NAMALWA (cell line): ENCODE measurements at places on chromosomes 3 and 15.
A peak's percentile ranks its signal among the peaks of the same experiment; 100 is the strongest.

GRCh38 chr3:177345049-177345972 is 148.0 kb upstream of the TBL1XR1 start:
- DNase-seq, result no peak

- no peak for DNase-seq
These were observed 77.8 kb upstream of the NMNAT3 start for GRCh38 chr3:139755551-139755950.

GRCh38 chr15:33080006-33080405 is 114.5 kb downstream of the FMN1 start:
- no peak for DNase-seq

DNA sequence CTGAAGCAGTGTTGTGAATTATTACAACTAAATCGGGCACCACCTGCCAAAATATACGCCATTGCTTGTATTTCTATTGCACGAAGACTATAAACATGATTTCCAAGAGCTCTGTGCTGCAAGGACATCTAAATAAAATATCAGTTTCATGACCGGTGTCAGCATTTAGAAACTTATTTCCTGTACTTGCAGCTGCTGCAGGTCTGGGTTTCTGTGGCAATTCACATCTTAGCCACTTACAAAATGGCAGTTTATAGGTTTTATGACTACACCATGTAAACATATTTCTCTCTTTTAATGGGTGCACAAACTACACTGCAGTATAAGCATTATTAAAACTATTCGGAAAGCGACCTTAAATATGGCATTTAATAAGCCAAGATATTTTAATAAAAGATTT is 359.4 kb downstream of the VPS13C start:
- DNase-seq, result no peak

- DNase-seq, result no peak
These were observed 286.7 kb downstream of the ROBO2 start for GRCh38 chr3:77326586-77326985.

- no peak for DNase-seq
These were observed 55.6 kb upstream of the ICE2 start for GRCh38 chr15:60534546-60534945.

GRCh38 chr3:51354731-51355615 is 30.1 kb upstream of the MANF start:
- DNase-seq, result no peak

- no peak for DNase-seq
These were observed 72.7 kb downstream of the SCN5A start for GRCh38 chr3:38576526-38577370.

- no peak for DNase-seq
These were observed 73.3 kb downstream of the CYP19A1 start for GRCh38 chr15:51265037-51265555.

GRCh38 chr15:77974416-77975331 is 102.8 kb downstream of the TBC1D2B start:
- DNase-seq, result no peak

DNA sequence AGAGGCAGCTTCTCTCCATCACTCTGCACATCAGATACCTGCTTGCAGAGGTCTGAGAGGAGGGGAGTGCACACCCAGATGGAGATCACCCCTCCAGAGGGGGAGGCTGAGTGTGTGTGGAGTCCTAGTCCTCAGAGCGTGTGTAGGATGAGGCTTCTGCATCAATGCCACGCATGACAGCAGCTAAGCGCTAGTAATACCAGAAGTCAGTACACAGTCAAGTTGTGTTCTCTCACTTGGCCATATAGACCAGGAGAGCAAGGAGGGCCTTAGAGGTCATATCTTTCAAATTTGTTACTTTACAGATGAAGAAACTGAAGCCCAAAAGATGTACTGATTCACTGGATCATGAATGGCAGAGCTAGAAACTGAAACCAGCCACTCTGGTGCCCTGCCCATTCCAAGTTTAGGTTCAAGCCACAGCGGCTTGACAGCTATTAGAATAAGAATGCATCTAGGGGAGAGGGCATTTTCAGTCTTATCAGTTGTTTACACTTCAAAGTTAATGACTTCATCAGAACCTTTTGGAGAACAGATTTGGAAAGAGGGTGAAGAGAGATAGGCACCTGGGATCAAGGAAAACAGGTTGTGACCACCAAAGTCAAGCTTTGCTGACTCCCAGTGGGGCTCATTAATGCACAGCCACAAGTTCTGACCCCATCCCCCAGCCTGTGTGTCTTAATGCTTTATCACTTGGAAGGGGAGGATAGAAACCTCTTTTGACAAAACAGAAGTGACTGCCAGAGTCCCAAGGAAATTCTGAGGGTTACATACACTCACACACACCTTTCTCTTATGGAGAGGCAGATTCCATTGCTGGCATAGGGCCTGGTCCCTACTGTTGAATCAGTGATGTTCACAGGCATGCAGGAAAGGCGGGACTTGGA is 310.3 kb downstream of the CHST2 start:
- DNase-seq, result no peak

- no peak for DNase-seq
These were observed 29.1 kb downstream of the FGD5 start for GRCh38 chr3:14847613-14848541.

- no peak for DNase-seq
These were observed 3.3 kb upstream of the ITPKA start for GRCh38 chr15:41490355-41490754.

- no peak for DNase-seq
These were observed 60.2 kb downstream of the SEMA5B start for GRCh38 chr3:122967356-122967755.

GRCh38 chr3:141561426-141562034 is 74.7 kb downstream of the RASA2 start:
- DNase-seq, result peak; percentile 81

DNA sequence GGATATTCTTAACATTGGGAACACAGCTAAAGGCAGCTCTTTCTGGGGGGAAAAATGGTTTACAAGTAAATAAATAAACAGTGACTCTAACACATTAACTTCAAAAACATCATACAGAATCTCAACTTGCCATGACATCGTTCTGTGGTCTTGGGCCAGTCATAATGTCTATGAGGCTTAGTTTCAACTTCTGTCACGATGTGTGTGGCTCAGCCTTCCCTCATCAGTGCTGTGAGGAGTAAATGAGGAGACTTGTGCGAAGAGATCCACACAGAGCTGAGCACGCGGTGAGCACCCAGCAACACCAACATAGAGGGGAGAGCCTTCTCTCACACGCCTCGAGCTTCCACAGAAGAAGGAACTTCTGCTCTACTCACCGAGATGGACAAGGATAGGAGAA is 49.0 kb downstream of the DZIP1L start:
- DNase-seq, result no peak

- no peak for DNase-seq
These were observed 82.0 kb downstream of the LYSMD4 start for GRCh38 chr15:99651023-99651807.

DNA sequence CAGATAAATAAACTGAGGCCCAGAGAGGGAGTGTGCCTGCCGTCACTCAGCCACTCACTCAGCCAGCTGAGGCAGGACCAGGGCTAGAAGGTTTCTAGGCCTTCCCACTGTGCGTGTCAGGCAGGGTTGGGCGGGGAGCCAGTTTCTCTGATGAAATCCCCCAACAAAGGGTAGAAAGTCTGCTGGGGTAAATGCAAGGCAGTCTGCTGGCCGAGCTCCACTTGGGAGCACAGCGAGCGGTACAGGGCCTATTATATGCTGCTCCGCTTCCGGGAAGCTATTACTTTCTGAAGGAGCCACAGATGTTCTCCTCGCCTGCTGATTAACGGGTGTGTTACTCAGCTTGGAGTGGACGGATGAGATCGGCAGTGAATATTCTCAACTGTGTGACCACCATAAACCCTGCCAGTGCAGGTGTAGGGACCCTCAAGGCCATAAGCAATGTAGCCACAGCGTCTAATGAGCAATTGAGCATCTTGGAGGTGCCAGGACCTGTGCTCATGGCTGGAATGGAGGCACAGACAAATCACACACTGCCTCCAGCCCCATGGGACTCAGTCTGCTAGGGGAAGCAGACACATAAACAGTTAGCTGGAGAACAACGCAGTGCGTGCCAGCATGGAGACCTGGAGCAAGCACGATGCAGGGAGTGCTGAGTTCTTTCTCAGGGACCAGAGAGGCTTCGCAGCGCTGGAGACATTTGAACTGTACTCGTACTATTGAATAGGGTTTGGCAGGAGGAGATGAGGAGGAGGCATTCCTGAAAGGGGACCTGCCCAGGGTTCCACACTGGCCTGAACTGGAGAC is 42.1 kb downstream of the CORO2B start:
- DNase-seq, result no peak

- DNase-seq, result no peak
These were observed 212.2 kb downstream of the STT3B start for GRCh38 chr3:31744913-31745312.

GRCh38 chr15:74893627-74894026 is 3.8 kb downstream of the MPI start:
- no peak for DNase-seq

- DNase-seq, result no peak
These were observed 137.0 kb upstream of the UBP1 start for GRCh38 chr3:33577173-33577572.

DNA sequence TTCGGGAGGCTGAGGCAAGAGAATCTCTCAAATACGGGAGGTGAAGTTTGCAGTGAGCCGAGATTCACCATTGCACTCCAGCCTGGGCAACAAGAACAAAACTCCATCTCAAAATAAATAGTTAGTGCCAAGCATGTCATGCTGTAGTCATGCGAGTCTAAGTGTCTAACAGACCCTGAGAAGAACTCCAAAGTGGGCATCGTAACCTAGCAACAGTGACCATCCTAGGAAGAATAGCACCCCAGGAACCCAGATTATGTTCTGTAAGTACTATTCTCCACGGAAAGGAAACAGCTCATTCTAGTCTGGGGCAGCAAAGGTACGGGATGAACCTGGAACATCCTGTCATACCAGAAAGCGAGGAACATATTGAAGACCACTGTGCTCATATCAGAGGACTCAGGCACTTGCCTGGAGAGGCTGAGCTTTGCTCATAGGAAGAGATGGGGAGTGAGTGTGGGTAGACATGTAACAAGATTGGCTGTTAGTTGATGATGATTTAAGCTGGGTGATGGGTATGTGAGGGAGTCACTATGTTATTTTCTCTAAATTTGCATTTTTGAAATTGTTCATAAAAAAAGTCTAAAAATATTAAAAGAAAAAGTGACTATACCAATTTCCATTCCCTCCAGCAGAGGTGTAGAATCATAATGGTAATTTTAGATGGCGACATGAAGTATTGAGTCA is 31.7 kb downstream of the BCL2L10 start:
- no peak for DNase-seq

- no peak for DNase-seq
These were observed 195.5 kb upstream of the TMC3 start for GRCh38 chr15:81569286-81570080.

- DNase-seq, result no peak
These were observed 126.8 kb upstream of the SUCLG2 start for GRCh38 chr3:67781218-67781617.

- DNase-seq, result no peak
These were observed 243.0 kb downstream of the CD47 start for GRCh38 chr3:107847791-107848190.

DNA sequence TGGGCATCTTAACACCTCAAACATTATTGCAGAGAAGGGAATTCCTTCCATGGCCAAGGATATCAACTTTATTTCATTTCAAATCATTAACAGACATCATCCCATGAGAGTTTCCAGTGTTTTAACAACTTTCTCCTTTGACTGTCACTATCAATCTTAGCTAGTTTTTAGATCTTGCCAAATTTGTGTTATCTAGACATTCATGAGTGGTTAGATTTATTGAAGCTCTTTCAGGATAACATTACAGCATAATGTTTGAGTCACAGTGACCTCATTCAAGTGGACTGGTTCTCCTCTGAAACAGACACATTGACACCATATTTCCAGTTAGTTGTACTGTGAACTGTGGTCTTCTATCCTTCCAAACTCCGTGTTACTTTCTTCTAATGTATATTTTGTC is 8.6 kb upstream of the TNFAIP8L3 start:
- no peak for DNase-seq

GRCh38 chr15:36579792-36580431 is 486 bp downstream of the CDIN1 start:
- no peak for DNase-seq

- DNase-seq, result no peak
These were observed 177.7 kb downstream of the ALDH1A2 start for GRCh38 chr15:57887825-57888224.

DNA sequence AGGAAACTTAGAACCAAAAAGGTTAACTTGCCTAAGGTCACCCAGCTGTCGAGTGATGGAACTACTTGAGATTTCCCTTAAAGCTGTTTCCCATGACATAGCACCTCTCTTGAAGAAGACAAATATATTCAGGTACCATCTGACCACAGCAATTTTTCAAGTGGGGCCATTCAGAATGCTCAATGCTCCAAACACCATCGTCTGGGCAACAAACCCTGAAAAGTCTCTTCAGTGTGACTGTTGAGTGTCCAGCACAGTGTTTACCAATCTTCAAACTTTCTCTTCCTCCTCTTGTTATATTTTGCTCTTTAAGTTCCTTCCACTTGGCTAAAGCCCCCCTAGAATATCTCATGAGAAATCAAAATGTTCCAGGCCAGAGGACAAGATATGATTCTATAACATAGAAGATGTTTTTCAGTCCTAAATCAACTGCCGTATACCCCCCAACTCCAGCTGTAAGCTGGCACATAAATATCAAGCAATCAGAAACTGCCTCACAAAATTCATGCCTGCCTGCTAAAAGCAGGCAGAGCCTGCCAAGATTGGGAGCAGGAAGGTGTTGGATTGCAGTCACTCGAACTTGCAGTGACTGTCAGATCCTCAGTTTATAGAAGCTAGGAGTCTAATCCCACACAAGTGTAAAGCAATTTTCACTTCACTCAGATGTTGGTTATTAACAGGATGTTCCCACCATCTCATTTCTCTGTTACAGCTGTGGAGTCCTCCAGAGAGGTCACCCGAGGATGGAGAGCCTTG is 230.5 kb upstream of the MRPL3 start:
- DNase-seq, result no peak

DNA sequence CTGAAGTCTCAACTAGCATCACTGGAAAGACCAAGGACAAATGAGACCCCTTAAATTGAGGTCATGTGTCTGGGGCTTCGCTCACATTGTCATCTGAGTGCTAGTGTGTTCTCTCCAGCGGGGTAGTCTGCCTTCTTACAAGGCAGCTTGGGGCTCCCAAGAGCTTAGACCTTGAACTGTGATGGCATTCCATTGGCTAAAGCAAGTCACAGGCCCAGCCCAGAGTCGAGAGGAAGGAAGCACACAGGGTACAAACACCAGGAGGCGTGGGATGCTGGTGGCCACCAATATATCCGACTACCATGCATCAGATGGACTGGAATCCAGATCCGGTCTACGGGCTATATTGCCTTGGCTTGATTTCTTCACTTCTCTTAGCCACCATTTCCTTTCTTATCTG is 31.5 kb upstream of the DYNC1LI1 start:
- no peak for DNase-seq

GRCh38 chr15:77094397-77095030 is 23.6 kb upstream of the TSPAN3 start:
- DNase-seq, result no peak

- DNase-seq, result no peak
These were observed 22.3 kb upstream of the ACP3 start for GRCh38 chr3:132294906-132295305.

- DNase-seq, result no peak
These were observed 200.7 kb downstream of the TLE3 start for GRCh38 chr15:69897061-69897460.

- no peak for DNase-seq
These were observed 204.7 kb downstream of the UACA start for GRCh38 chr15:70558406-70559264.

GRCh38 chr3:3178498-3179328 is 778 bp downstream of the CRBN start:
- no peak for DNase-seq
